ENCODE measurements at places on chromosomes 16 and 17.

DNA sequence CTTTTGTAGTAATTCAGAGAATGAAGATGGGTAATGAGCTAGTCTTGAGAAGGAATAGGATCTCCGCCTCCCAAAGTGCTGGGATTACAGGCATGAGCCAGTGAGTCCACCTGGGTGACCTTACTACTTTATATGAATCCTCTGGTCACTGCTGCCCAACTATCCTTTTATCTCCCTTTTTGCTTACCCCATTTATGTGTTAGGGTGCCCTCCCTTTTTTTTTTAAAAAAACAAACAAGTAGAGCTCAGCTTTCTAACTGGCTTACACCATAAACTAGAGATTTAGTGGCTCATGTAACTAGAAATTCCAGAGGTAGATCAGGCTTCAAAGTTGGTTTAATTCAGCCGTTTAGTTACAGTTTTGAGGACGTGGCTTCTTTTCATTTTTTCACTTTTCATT, 15.6 kb downstream of the USP10 start:
- DNase-seq = no peak

- DNase-seq = no peak
Measured at GRCh38 chr16:11913425-11914079, 2.2 kb downstream of the GSPT1 start.

DNA sequence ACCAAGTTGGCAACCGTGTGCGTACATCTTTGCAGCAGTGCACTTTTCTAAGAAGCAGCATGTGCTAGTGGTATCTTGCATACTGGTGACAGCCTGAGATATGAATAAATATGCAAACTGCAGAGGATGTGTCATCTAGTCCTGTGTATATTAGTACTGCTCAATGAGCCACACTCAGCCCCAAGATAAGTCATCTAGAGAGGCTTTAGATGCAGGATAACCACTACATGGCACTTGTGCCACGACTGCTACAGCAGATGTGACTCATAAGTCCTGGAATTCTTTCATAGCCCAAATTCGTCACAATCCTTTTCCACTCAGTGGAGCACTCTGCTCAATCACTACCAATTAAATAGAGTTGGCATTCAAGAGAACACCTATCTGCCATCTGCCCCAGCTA, 171.5 kb downstream of the AXIN2 start:
- peak; percentile 24 for DNase-seq

DNA sequence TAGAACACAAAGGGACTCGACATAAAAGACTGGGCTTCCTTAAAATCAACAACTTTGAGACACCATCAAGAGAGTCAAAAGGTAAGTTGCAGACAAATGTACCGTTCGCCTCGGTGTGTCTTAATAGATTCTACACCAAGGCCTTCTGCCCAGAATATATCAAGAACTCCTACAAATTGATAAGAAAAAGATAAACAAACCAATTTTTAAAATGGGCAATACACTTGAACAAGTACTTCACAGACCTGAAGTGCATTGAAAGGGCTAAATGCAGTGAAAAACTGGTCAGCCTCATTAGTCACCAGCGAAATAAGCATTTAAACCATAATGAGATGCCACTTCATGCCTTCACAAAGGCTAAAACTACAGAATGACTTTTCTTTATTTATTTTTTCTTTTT, 20.4 kb upstream of the BAHCC1 start:
- no peak for DNase-seq

GRCh38 chr17:41466988-41467387, at the start of gene KRT32:
Gene KRT32, minus strand, starts transcription at chr17:41467386. Its CDS starts 61 bp downstream, at chr17:41467325.
- no peak for DNase-seq

DNA sequence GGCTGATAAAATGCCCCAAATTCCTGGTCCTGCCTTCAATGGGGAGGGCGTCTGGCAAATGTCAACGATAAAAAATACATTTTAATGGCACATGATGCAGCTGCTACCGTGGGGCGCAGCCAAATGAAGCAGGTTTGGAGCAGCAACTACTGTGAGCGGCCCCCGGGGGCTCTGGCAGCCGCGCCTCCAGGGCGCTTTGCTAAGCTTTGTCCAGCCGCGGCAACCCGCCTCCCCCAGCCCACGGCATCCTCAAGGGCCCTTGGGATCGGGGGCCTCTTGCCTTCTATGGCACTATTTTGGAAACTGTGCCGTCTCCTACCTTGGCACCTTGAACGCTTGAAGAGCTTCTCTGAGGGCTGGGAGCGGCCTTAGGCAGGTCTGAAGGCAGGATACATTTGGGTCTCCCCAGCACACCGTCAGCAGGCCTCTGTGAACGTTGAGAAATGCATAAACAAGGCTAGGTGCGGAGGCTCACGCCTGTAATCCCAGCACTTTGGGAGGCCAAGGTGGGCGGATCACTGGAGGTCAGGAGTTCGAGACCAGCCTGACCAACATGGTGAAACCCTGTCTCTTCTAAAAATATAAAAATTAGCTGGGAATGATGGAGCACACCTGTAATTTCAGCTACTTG, 25.1 kb downstream of the TBX4 start:
- DNase-seq = no peak

- DNase-seq = no peak
Measured at GRCh38 chr17:705863-706262, 8.8 kb downstream of the VPS53 start.

DNA sequence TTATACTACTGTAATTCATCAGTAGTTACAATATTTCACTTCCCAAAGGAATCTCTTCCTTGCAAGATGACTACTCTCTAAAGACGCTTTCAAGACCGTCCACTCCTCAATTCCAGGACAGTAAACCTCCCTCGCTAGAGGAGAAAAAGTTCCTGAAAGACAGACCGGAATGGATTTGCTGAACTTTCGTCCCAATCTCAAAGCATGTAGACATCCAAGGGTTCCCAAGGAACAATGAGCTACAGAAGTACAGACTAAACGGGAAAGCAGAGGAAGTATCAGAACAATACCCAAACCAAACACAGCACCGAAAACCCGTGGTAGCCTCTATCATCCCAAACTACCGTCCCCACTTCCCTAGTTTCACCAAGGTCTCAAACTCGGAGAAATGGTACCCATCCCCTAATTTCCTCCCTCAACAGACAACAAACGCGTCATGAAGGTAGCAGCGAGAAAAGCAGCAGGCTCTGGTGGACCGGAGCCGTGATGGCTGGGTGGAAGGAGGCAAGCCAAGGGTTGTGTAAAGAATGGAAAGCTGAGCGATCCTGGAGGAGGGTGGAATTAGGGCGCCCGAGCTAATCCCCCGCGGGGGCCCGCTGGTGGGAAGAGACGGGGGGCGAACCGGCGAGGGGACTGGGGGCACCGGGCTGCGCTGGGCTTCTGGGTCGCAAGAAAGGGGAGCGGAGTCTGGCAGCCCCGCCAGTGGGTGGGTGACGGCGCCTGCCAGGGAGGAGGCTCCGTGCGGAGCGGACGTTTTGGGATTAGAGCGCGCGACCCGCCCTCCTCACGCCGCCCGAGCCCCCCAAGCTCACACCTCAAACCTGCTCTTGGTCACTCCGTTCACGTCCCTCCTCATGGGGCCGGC, 647 bp downstream of the FBXL20 start:
- DNase-seq = peak; percentile 22

- no peak for DNase-seq
Measured at GRCh38 chr16:12511708-12512107, 292.0 kb downstream of the CPPED1 start.

DNA sequence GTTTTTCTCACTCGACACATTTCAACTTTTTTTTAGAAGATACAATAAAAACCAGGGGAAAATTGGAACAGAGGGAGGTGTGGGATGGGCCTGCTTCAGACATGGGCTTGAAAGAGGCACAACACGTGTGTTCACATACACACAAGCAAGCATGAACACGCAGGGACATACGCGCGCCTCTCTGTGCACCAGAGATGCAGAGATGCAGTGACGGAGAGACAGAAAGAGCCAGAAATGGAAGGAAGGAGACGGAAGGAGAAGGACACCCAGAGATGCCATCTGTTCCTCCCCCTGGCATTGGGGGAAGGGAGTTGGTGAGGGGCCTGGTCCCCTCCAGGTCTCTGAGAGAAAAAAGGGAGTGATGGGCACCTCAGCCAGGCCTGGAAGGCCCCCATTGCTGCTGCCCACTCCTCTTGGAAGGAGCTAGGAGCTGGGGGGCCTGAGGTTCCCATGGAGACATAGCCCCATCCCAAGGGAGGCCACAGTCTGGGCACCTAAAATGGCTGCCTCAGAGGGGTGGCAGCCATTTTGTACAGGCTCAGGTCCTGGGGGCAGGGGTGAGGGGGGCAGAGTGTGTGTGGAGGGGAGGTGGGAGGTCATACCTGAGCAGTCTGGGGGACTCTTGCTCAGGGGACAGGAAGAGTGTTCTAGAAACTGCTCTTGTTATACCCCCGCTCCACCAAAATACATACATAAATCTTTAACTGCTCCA, 3.8 kb upstream of the NEUROD2 start:
- no peak for DNase-seq

DNA sequence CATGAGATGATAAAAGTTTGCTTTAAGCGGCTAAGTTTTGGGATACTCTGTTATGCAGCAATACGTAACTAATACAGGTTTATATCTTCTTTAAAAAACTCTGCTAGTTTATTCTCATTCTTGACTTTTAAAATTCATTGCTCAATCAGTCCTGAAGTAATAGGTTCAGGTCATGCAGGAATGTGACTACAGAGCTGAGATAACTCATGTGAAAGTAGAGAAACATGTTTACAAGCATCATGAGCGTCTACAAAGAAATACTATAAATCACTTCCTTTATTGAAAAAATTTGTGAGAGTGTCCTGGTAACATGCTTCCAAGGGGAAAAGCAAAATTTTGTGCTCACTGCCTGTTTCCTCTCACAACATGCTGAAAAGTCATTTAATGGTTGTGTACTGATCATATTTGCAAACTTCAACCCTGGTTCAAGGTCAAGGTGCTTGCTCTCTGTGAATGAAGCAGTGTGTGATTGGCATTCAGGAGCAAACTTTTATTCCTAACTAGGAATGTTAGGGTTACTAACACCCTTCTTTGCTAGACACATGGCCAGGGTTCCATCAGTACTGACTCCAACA, 12.5 kb upstream of the TMIGD1 start:
- DNase-seq = no peak

GRCh38 chr16:55499951-55500529, 8.8 kb upstream of the LPCAT2 start:
- no peak for DNase-seq

- DNase-seq = no peak
Measured at GRCh38 chr16:47058295-47059086, 85.0 kb upstream of the DNAJA2 start.

DNA sequence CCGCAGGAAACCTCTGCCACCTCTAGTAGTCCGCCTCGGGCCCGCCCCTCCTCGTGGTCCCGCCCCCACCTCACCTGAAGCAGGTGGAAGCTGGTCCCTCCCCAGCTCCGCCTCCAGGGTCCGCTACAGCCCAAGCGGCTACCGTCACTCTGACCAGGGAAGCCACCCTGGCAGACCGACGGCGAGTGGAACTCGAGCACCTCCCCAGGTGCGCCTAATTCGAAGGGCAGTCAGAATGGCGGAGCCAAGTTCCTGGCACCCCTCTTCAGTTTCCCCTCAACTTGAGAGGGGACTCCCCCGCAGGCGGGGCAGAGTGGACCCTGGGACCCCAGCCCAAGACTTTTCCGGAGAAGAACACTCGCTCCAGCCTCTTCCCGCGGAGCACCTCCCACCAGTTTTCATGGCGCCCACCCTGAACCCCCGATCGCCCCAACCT, 507 bp downstream of the FHOD1 start:
- no peak for DNase-seq

DNA sequence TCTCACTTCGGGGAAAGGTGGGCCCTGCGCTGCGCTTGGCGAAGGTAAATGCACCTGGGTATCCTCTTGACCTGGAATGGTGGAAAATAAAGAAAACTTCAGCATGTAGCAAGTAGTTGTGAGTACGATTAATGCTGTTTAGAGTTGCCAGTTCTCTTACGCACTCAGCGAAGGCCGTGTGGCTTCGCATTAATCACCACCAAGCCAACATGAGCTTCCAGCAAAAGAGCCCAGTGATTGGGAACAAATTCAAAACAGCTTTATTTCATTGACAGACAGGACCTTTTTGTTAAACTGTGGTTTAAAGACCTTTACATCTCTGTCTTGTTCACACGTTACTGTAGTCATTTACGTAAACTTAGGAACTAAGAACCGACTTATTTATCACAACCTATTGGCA, 531.4 kb downstream of the MAF start:
- no peak for DNase-seq

DNA sequence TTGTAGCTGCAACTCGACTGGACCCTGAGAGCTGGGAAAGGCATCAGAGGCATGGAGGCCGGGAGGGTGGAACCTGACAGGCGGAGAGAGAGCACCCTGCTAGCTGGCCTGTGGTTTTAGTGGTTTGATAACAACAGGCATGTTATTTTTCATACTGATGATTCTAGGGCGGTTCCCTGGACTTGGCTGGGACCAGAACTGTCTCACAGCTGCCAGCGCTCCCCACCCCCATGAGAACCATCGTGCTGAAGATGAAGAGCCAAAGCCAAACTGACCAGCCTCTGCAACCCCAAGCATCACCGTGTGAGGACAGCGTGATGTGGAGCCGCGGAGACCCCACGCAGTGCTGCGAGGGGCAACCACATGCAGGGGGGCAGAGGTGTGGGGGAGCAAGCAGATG, 28.5 kb downstream of the MXRA7 start:
- DNase-seq = no peak

GRCh38 chr17:48126532-48126850, 18.9 kb downstream of the SNX11 start:
- DNase-seq = no peak

- peak; percentile 64 for DNase-seq
Measured at GRCh38 chr17:74190154-74190553, 13.3 kb upstream of the RPL38 start.

All from frontal cortex (tissue), 4 donors.